ENCODE measurements at places on chromosomes 3 and 15. TPM values are rescaled to one million over a fixed set of nuclear protein-coding genes. Genes with fewer than 3 reads are reported as not detected.

The LRTM1 gene
- total RNA-seq, result not detected

The CFAP44 gene
- 33.8 TPM for total RNA-seq

DNA sequence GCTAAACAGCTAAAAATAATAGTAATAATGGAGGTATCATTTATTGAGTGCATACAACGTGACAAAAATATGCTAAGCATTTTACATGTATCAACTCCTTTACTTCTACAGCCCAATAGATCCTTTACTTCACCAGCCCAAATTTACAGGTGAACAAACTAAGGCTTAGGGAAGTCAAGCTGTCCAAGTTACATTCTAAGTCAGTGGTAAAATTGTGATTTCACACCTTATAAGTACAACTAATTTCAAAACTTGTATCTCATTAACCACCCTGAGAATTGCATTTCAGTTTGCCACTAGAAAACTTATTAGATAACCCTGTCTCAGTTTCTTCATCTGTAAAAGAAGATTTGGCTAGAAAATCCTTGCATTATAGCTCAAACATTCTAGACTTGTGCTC, 10.7 kb downstream of the SLC33A1 start:
- no peaks in the 10 kb centered on the region for H3K36me3 ChIP-seq
- H3K4me3 ChIP-seq, result no peak overlapping the region
- DNase-seq, result no peak
- no peaks in the 10 kb centered on the region for H3K27me3 ChIP-seq

DNA sequence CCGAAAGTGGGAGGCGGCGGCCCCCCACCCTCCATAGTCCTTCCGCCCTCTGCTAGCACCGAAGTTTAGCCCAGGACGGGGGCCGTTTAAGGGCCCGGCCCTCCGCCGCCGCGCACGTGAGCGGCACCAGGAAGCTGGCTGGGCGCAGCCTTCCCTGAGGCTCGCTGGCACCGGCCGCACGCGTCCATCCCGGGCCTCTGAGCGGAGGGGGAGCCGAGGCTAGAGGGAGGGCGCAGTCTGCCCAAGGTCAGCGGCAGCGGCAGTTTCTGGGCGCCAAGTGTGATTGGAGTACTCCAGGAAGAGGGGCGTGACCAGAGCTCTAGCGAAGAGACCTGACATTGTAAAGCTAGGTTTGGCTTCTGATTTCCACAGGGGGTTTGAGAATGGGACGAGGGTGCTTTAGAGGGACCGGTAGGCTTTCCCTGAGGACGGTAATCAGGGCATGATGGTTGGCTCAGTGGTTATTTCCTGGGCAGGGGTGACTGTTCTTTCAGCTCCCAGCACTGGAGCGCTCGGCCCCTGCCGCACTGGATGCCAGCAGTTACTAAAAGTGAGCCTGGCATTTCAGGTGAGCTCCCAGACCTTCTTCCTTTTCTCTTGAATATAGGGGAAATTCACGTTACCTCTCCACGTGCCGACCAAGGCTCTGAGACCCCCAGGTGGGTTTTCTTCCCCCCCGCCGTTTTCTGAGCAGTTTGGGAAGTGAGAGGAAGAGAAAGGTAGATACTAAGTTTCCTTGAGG, 853 bp downstream of the TEX264 start:
- H3K36me3 ChIP-seq, result no peaks in the 10 kb centered on the region
- H3K4me1 ChIP-seq, result peaks cover 55% of the 10 kb centered on the region
- peak overlapping the region; percentile 81 for H3K27ac ChIP-seq
- no peak for DNase-seq
- H3K4me3 ChIP-seq, result peak overlapping the region; percentile 97

The TERB2 gene
- not detected for total RNA-seq

The COL8A1 gene
- 0.12 TPM for total RNA-seq

- H3K4me1 ChIP-seq, result no peaks in the 10 kb centered on the region
- no peak for DNase-seq
- no peak overlapping the region for H3K4me3 ChIP-seq
- no peaks in the 10 kb centered on the region for H3K36me3 ChIP-seq
- no peak overlapping the region for H3K27ac ChIP-seq
- no peaks in the 10 kb centered on the region for H3K27me3 ChIP-seq
Observed at GRCh38 chr3:29420106-29420505, 139.2 kb downstream of the RBMS3 start.

GRCh38 chr3:26012241-26012745, 222.4 kb downstream of the OXSM start:
- no peaks in the 10 kb centered on the region for H3K36me3 ChIP-seq
- no peak overlapping the region for H3K27ac ChIP-seq
- no peak overlapping the region for H3K4me3 ChIP-seq
- no peaks in the 10 kb centered on the region for H3K4me1 ChIP-seq
- no peaks in the 10 kb centered on the region for H3K27me3 ChIP-seq

Measured in B cell (primary cell).